ENCODE measurements at places on chromosomes 6 and 20. TPM values are rescaled to one million over a fixed set of nuclear protein-coding genes. Genes with fewer than 3 reads are reported as not detected.

TMEM14C gene
- 114 TPM for total RNA-seq

- DNase-seq = peak; percentile 85
Measured at GRCh38 chr20:59933296-59933848, at the start of gene SYCP2. TSS of gene SYCP2 (minus strand) at chr20:59933637. CDS start at chr20:59922413, 11,224 bp downstream.

RAET1L gene
- not detected for total RNA-seq

- DNase-seq = no peak
Measured at GRCh38 chr6:54291146-54291545, 17.1 kb upstream of the TINAG start.

PRRT1 gene
- total RNA-seq = 3.3 TPM

DNA sequence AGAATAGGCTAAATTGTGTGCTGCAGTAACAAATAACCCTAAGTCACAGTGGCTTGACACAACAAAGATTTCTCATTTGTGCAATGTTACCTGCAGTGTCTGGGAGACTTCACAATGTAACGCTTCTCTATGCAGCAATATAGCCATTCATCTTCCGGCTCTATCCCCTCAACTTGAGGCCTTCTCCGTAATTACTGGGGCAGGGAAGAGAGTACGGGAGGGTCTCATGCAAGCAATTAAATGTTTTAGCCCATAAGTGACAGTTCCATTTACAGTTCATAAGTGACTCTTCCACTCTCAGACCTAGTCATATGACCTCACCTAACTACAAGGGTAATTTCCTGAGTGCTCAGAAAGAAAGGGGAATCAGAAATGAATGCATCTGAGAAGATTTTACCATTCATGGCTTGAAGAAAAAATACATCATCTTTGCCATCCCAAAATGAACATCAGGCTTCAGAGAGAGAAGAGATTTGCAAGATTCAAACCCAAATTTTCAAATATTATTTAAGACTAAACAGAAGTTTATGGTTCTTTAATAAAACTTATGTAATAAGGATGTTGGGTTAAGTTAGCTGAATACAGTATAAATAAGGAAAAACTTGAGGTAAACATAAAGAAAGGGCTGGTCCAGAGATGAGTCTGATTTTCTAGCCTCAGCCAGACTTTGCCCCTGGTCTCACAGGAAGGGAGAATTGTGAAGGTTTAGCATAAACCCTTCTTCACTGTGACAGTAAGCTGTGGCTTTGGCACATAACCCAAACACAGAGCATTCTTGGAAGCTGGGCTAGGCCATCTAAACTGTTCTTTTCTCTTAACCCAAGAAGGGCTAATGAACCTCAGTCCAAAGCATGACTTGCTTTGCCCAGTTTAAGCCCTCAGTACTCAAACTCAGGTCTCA lies 13.3 kb downstream of the GPR6 start:
- no peak for DNase-seq

- DNase-seq = no peak
Measured at GRCh38 chr6:137866200-137866913, 702 bp upstream of the TNFAIP3 start.

RAB22A gene
- 7.9 TPM for total RNA-seq

COL19A1 gene
- total RNA-seq = 3.6 TPM

Measured in right cardiac atrium (tissue), 5 donors.